Effector memory CD4-positive, alpha-beta T cell (primary cell): ENCODE measurements at places on chromosomes 12 and 14.
A peak's percentile ranks its signal among the peaks of the same experiment; 100 is the strongest.

DNA sequence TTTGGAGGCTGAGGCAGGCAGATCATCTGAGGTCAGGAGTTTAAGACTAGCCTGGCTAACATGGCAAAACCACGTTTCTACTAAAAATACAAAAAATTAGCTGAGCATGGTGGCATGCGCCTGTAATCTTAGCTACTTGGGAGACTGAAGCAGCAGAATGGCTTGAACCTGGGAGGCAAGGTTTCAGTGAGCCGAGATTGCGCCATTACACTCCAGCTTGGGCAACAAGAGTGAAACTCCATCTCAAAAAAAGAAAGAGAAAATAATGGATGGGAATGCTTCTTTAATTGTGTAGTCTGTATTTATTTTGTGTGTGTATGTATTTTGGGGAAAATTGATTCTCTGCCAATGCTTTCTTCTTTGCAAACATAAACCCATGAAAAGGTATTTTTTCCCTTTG is 32.5 kb downstream of the SRGAP1 start:
- DNase-seq: no peak

DNA sequence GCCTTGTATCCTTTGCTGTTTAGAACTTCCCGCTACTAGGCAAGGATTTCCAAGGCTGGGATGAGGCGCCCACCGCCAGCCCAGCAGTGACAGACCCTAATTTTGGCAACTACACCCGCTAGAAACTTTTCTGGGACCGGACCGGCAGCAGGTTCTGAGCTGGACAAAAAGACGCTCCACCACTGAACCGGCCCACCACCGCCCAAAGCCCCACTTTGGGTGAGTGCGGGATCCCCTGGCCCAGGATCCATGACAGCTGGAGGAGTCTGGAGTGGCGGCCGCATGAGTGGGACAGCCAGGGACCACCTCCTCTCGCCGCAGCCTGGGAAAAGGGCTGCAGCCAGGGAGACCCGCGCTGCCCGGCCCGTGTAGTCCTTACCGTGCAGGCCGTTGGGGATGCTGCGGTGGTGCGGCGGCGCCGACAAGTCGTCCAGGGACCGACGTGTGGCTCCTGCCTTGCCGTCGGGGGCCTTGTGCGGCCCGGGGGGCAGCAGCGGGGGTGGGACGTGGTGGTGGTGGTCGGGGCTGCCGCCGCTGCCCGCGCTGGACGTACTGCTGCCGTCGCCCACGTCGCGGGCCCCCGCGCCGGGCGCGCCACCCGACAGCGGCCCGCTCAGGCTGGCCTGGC is 1.1 kb downstream of the CCDC85C start:
- DNase-seq: no peak

GRCh38 chr14:75875958-75876357 is 105.8 kb downstream of the TGFB3 start:
- DNase-seq: no peak

GRCh38 chr12:49340971-49341776 is 4.2 kb upstream of the C1QL4 start:
- DNase-seq: no peak

DNA sequence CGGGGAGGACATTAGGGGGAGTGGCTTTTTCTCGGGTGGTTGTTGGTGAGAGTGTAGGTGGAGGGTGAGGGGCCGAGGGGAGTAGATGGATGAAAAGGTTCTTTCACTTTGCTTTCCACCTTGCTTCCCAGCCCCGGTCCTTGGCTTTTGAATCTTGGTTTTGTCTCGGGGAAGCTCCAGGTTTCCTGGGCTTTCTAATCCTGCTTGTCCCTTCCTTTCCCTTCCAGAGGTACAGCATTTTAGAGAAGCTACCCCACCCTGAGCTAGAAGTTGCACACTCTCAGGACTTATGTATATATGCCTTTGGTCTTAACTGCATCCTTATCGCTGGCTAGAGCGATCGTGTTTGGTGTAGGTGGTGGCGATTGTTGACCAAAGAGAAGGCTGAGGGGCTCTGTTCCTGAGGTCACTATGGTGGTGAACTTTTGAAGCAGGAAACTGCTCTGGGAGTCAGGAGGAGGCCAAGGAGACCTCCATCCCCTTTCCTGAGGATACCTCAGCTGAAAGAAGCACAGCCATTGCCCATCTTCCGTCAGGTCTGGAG is 862 bp downstream of the PIP4K2C start:
- no peak for DNase-seq

DNA sequence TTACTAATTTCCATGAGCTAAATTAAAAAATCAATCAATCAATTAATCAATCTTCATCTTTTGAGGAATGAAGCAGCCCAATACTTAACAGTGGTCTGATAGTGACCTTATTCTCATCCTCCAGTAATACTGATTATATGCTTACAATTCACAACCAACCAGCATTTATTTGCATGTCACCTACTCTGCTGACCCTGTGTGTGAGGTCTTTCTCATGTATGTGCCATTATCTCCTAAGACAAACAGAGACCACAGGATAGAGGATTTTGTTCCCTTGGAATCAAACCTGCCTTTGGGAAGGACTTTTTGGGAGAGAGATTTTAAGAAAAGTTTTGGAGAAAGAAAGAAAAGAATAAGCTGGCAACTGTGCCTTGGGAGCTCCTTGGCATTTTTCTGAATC is 197.2 kb downstream of the NRXN3 start:
- DNase-seq: no peak

DNA sequence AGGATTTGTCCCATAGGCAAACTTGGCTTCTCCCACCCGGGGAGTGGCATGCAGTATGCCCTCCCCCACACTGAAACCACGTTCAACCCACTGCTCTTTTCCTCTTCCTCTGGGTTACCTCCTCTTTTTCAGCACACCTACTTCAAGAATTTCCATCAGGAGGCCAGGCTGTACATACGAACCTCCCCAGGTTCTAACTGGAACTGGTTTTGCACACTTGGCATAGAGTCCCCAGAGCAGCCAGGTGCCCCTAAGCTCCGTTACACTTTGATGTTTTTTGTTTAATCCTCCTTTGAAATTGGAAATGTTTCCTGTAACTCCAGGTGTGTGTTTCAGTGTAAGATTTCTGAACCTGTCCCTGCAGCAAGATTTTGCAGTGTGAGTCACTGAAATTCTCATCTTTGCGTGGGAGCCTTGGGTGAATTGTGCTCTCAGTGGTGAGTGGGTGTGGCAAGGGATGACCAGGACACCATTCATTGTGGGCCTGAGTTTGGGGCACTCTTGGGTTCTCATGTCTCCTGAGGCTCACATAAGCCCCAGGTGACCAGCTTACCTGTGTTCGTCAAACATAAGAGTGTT is 18.2 kb downstream of the CD9 start:
- no peak for DNase-seq

GRCh38 chr14:86626530-86626929 is 1096.6 kb downstream of the FLRT2 start:
- no peak for DNase-seq

DNA sequence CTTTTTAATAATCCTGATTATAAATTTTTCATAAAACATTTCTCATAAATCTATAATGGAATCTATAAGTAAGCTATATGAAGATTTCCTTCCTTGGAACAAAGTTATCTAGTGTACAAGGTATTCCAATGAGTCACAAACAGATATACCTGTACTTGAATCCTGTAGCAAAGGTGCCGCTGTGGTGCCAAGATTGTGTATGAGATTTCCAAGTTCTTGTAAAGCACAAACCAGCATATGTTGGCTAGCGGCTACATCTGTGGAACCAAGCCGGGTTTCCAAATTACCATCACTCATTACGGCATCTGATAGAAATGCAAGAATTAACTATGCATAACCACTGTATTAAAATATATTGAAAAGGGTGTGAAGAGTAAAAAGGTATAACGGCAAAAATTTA is 34.1 kb downstream of the HEATR5A start:
- no peak for DNase-seq

DNA sequence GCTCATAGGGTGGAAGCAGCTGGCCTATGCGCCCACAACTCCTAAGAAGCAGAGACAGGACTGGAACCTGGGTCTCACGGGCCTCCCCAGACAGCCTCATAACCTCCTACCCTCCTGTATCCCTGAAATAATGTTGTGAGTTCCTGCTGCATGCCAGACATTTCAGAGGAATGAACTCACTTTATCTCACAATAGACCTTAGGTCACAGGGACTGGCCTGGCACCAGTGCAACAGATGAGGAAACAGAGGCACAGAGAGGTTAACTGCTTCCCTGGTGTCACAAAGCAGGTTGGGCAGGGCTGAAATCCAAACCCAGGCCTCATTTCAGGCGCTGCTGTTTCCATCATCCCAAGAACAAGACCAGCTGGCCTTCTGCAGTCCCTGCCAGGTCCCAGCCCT is 5.3 kb downstream of the PHETA1 start:
- DNase-seq: no peak

DNA sequence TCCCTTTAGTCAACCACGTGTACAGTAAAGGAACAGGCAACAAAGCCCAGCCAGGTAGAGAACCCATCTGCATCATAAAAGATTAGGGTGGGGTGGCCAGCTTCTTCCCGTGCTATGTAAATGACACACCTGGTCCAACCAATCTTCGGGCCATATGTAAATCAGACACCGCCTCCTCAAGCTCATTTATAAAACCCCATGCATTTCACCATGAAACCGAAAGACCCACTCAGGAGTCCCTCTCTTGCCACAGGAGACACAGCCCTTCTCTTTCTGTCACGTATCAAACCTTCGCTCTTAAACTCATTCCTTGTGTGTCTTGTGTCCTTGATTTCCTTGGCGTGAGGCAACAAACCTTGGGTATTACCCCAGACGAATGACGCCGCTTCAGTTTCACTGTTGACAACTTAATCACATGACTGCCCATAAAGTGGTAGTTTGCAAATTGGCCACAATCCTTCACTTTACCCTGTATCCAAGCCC is 59.8 kb upstream of the TBPL2 start:
- DNase-seq: no peak

- peak; percentile 26 for DNase-seq
Measured at GRCh38 chr14:64708148-64709004, 4.2 kb downstream of the PLEKHG3 start.

- no peak for DNase-seq
Measured at GRCh38 chr12:54593135-54593534, 4.7 kb upstream of the PPP1R1A start.

DNA sequence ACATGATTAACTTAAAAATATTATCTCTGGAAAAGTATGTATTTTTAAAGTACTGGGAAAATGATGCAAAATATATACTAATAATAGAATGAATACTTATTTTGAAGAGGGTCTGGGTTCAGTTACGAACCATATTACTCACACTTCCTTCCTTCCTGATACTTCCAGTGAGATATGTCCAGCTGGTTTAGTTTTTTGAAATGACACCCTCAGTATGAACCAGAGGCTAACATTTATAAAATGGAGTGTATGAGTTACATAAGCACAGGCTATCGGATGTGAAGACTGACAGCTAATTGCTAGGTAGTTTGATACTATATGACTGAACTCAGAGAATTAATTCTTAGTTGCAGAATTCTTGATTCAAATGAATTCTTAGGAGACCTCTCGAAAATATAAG is 122.9 kb downstream of the OTOGL start:
- no peak for DNase-seq

DNA sequence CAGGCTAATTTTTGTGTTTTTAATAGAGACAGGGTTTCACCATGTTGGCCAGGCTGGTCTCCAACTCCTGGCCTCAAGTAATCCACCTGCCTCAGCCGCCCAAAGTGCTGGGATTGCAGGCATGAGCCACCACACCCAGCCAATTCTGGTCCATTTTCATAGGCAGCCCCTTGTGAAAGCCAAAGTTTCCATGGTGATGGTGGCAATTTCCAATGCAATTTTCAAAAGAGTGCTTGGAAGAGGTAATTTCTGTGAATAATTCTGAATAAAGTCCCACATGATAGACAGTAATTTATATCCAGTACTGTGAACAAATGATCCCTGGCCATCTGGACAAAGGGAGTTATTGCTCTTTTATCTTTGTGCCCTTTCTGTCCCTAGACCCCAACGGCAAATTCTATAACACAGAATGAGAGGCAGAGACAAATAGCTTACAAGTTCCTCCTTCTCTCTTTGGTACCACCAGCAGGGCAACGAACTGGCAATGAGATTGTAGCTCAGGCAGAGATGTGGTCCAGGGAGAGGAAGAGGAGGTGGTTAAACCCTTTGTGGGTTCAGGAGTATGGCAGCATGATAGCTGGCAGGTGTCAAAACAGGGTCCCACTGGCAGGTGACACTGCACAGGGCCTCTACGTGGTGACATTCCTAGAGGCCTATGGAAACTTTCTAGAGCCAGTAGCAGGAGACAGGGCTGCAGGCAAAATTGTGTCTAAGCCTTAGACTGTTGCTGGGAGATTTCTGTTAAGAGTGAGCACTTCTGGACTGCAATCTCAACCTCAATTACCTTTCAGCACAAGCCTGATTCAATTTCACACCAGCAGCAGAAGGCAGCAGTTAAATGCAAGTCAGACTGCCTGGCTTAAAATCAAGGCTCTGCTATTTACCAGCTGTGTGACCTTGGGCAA is 46.5 kb downstream of the NT5DC3 start:
- no peak for DNase-seq

- DNase-seq: peak; percentile 6
Measured at GRCh38 chr14:68734231-68734732, 58.6 kb downstream of the ZFP36L1 start.

DNA sequence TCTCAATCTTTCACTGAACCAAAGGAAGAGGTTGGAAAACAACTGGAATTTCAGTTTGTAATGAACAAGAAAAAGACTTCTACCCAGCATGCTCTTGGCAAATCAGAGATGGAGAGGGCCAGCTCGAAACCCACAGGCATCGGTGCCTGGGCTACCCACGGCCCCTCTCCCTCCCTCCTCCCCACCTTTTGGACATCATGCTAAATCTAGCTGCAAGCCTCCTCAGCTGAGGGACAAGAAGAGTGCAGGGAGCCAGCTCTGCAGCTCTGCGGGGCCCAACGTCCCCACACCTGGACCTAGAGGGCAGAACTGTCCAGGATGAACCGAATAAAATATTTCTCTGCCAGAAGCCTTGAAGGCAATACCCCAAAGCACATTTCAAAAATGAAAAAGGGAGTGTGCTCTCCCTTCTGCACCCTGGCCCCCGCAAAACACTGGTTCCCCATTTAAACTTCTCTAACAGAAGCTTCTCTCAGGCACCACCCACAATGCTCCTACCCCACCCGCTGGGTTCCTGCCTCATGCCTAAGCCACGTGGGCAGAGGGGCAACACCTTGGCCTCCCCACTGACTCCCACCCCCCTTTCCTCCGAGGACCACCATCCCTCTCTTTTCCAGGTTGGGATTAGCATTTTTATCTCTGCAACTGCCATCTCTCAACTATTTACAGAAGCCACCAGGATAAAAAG is 8.2 kb downstream of the CAMKK2 start:
- DNase-seq: no peak

GRCh38 chr14:61337893-61338292 is 16.5 kb downstream of the PRKCH start:
- peak; percentile 76 for DNase-seq

DNA sequence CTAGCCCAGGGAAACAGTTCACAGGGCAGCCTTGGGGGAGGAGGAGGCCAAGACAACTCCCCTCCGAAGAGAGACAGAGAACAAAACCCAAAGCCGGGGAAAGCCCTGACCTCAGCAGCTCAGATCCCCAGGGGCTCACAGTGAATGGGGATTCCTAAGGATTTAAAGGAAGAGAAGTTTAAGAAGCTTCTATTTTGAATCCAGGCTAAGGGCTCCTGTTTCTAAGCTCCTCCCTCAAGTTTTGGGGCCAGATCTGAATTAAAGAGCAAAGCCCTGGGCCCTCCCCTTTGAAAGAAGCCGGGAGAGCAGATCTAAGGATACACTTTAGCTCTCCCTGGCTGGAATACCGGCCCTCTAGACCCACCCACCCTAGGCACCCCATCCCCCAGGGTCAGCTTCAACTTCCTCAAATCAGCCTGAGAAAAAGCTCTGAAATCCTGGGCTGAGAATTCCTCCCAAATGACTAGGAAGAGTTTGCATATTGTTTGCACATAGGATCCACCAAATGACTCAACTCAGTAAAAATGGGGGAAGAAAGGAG is 3.9 kb downstream of the KDM2B start:
- DNase-seq: no peak
